NCI-H1694 (cell line): ENCODE measurements at places on chromosomes 6 and 20.

DNA sequence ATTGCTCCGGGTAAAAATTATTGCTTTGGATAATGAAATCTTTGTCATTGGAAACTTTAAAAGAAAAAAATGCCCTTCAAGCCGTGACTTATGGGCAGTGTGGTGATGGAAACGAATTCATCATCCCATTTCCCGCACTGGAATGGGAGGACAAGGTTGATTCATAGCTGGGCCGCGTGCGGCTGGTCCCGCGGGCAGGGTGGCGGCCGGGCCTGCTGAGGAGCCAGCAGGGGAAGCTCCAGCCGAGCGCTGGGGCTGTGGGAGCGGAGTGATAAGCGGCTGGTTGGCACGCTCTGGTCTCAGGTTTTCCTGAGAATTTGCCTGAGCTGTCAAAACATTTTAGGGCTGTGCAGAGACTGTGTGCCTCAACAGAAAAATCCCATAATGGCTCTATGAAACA is 351.7 kb downstream of the CDC5L start:
- no peak for DNase-seq

DNA sequence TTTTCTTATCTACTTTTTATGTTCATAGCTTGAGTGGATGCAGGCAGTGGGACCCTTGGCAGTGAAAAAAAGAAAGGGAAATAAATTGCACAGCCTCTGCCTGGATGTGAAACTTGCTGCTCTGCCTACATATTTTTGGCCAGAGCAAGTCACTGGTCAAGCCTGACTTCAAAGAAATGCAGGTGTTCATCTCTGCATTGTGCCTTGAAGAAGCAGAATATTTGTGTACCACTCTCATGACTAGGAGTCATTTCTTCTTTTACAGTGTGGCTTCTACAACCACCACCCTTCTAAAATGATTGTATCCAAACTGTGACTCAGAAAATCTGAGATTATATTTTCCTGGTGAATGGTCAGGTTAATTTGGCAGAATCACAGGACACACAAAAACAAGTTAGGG is 2.5 kb upstream of the KATNA1 start:
- DNase-seq: no peak

- DNase-seq: no peak
Observed at GRCh38 chr20:21230686-21231085, 72.4 kb upstream of the XRN2 start.

DNA sequence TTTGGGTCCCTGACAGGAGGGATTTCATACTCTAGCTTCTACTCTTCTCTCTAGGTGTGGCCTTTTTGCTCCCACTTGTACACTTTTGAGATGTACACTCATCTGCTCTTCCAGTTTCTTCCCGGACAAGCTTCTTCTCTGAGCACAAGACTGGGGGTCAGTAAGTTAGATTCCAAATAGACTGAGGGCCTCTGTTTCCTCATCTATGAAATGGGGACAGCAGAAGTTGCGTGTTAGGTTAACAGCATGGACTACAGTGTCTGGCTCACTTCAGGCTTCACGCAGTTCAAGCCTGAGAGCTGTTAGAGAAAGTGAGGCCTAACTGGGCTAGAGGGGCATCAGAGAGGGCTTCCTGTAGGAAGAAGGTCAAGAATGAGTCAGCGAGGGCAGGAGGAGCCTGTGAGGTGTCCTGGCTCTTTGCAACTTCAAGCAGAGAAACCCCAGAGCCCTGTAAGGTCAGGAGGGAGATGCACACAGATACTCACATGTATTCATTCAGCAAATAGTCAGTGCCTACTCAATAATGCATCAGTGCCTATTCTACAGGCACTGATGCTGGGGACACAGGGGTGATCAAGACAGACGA is 20.6 kb downstream of the XKR7 start:
- DNase-seq: no peak

DNA sequence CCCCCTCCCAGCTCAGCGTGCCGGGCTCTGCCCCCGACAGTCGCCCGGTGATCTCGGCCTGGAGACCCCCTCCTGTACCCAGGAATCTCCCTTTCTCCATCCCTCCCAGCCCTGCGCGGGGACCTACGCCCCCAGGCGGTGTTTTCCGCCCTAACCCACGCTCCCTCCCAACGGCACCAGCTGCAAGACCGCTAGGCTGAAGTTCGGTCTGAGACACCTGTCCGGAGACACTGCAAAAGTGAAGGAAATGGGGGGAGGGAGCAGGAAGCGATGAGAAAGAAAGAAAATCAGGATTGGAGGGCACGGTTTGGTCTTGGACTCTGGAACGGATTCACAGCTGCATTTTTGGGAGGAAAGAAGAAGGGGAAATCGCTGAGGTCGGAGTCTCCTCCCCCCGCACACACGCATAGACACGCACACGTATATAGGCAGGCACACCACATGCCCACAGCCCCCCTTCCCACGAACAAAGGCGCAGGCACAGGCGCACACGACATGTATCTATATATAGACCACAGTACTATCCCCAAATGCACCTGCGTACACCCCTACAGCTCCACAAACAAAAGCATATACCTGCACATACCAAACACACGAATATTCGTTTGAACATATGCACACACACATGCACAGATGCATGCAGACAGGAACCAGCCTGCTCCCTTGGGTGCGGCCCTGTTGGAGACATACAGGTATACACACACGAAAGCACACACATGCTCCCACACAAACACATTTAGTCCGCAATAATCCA is 1.0 kb downstream of the SLC32A1 start:
- no peak for DNase-seq
